Common myeloid progenitor, CD34-positive (primary cell): ENCODE measurements at places on chromosomes 11 and 22.

GRCh38 chr11:68127714-68128681 lies 6.8 kb upstream of the CHKA start:
- peak; percentile 66 for DNase-seq

GRCh38 chr22:27846910-27847309 lies 45.4 kb upstream of the MN1 start:
- no peak for DNase-seq

GRCh38 chr11:133038850-133039249 lies 493.5 kb downstream of the OPCML start:
- no peak for DNase-seq

GRCh38 chr11:71102251-71102995 lies 150.0 kb downstream of the SHANK2 start:
- no peak for DNase-seq

GRCh38 chr11:19168090-19168489 lies 33.7 kb downstream of the CSRP3 start:
- no peak for DNase-seq

DNA sequence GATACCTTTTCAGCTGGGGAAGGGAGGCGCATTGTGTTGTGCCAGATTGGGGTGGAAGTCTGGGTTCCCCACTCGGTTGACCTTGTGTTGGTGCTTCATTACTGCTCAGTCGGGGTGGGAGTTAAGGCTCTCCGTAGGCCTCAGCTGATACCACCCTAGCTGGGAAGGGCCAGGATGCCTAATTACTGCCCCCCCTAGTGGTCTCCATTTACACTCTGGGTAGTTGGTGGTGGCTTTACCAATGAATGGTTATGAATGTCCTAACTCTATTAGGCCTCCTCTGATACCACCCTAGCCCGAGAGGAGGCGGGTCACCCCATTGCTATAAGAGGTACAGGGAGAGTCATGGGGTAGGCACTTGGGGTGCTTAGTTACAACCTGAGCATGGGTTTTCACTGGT lies 27.5 kb upstream of the HIKESHI start:
- peak; percentile 25 for DNase-seq

DNA sequence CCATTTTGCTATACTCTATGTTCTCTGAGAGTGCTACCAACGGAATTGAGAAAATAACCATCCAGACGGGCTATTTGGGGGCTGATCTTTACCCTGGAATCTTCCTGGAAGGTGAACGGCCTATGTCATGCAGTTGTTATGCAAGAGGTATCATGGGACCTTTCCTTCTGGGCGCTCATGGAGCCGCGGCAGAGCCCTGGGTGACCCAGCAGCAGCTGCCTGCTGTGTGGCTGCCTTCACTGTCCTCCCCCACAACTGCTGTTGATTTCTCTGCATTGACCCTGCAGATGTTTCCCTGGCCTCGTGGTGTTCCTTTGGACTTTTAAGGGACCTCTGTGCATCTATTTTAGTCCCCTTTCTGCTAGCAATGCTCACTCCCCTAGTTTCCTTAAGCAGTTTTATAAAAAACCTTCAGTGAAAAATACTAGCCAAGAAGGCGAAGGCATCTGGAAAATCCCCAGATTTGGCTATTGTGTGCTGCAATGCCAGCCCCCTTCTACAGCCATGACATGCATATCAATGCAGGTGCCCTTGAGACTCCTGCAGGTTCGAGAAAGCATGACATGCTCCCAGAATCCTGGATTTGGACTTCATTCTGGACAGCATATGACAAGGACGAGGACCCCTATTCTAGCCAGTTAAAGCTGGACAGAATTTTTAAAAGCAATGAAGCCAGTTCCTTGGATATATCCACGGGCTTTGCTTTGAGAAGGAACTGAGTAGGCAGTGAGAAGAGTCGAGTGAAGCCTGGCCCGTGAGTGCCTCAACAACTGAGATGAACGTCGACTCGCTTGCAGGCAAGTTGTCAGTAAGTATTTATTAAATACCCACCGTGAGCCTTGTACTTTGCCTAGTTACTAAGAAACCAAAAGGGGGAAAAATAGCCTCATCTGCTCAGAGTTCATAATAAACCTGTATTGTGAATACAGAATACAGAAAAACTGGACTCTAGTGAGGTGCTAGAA lies at the start of gene SLC25A18:
Gene SLC25A18 (plus strand): TSS at position 593 of the 965 bp plus-strand sequence. CDS start 16,447 bp downstream, outside the sequence.
- no peak for DNase-seq

GRCh38 chr22:31533374-31533773 lies 37.0 kb downstream of the SFI1 start:
- DNase-seq: no peak

DNA sequence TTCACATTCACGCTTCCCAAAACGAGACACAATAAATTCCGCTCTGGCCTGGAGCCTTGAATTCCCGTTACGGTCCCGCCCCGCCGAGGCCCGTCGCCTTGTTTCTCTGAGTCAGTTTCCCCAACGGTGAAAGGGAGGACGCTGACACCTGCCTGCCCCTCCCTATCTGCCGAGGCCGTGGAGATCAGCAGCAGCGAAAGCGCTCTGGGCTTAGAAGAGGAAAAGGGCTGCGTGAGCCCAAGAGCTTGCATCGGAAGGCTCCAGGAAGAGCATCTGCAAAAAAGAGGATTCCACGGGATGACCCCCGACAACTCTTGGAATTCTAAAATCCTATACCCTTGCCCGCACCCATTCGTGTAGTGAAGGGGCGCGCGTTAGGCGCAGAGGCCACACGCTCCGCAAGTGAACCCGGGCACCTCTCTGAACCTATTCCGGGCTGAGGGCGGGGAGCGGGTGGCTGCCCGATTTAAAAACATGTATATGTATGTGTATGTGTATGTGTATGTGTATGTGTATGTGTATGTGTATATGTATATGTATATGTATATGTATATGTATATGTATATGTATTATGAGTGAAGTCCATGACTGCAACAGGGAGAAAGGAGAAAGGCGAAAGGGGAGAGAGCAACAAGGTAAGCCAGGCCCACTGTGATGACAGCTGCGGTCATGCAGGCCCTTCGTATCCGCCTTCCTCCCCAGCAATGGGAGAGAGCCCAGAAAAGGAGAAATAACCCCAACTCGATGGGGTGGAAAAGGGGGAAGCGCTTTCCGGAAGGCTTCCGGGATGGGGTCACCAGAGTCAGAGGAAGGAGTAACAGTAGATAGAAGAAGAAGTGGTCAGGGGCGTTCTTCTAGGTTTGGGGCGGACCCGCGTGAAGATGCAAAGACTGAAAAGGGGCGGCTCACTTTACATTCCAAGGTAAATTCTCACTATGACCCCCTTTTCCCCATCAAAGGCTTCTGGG lies 948 bp upstream of the MRTFA start:
- peak; percentile 55 for DNase-seq

- DNase-seq: peak; percentile 26
These were observed 15.7 kb downstream of the PRPF19 start for GRCh38 chr11:60890696-60891095.
